ENCODE measurements at places on chromosomes 12 and 14.

GRCh38 chr12:127150479-127150878, 1116.5 kb upstream of the TMEM132C start:
- DNase-seq: no peak

DNA sequence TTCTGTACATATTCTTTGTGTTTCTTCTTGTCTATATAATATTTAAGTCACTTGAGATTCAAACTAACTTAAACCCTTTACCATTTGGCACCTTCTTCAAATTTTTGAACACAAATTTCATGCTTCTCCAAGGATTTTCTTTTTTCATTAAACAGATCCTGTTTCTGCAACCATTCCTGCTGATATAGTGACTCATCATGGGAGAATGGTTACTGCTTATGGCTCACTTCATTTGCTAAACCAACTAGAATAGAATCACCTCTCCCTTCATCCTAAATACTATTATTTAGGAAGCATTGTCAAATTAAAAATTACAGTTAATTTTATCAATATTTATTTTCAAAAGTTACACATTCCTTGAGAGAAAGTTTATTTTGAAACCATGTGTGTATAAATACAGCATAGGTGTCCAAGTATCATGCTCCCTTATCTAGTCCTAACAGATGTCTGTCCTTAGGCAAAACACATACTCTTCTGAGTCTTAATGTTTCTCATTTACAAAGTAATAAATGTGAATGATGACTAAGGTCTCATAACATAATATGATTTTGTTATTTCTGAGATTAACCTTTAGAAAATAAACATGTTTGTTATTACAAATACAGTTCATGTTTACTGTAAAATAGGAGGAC, 40.7 kb downstream of the PLCZ1 start:
- DNase-seq: peak; percentile 34

DNA sequence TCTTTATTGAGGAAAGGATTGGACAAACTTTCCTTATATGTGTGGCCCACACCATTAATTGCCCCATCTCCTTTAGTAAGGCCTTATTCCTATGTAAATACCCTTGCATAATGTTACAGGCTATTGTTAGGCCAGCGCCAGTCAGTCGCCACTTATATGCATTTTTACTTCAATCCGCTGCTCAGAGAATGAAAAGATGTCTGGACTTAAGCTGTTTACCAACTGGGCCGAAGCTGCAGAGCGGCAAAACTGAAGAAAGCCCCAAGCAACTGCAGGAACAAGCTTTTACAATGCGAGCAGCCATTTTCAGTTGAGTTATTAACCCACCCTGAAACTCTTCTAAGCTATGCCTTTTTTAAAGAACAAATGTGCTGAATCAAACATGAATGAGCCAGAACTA, 92.1 kb upstream of the OTX2 start:
- no peak for DNase-seq

DNA sequence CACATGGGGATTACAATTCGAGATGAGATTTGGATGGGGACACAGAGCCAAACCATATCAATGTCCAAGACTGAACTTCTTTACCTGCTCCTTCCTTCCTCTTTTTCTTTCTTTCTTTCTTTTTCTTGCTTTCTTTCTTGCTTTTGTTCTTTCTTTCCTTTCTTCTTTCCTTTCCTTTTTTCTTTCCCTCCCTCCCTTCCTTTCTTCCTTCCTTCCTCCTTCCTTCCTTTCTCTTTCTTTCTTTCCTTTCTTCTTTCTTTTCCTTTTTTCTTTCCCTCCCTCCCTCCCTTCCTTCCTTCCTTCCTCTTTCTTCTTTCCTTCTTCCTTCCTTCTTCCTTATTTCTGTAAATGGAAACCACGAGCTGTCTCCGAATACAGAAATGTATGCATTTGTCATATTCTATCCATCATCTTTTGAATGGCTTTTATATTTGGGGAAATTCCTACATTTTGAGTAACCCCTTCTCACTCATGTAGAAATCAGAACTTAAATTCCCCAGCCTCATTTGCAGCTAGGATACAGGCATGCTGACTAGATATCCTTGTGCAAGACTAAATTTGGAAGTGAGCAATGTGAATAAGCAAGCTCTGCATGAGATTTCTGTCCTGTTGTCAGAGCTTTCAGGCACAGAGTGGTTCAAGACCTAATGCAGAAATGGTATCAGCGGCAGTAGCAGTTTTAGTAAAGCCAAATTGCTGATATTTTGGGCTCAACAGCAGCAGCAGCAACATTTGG, 11.5 kb downstream of the GPR33 start:
- no peak for DNase-seq

GRCh38 chr12:109597795-109598427, 24.3 kb downstream of the MVK start:
- DNase-seq: peak; percentile 59

- DNase-seq: no peak
These were observed 1.2 kb downstream of the FLRT2 start for GRCh38 chr14:85531141-85531586.

GRCh38 chr14:100841066-100841760, 15.3 kb downstream of the MEG3 start:
- DNase-seq: no peak

DNA sequence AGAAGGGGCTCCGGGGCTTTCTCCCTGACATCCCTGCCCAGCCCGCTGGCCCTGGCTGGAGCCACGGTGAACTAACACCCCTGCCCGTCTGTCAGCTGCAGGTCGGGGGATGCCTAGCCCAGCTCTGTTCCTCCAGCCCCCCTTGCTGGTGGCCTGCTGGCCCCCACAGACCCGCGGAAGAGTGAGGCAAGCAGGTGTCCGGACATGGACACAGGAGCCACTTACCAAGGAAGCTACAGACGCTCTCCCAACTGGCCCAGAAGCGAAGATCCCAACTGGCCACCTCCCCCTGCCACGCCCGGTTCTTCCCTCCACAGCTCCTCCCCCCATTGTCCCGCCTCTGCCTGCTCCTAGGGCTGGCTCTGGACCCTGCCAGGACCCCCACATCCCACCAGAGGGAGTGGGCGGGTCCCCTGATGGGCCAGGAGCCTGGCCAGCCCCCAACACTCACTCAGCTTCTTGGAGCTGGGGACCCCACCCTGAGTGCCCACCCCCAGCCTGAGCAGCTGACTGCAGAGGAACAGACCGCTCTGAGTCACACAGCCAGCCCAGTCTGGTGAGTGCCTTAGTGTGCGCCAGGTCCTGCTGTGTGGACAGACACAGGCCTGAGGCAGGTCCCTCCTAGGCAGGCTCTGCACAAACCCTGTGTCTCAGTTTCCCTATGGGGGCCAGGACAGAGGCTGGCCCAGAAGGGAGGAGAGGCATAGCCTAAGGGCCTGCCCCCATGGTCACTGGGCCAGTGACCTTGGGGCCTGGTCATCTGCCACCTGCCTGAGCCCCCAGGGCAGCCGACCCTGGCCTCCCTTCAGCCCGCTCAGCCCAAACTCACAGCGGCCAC, 7.7 kb downstream of the AHNAK2 start:
- peak; percentile 44 for DNase-seq

- no peak for DNase-seq
These were observed 687 bp downstream of the RAB35 start for GRCh38 chr12:120115692-120116440.

GRCh38 chr12:3200032-3200617, 122.9 kb downstream of the TSPAN9 start:
- DNase-seq: no peak

DNA sequence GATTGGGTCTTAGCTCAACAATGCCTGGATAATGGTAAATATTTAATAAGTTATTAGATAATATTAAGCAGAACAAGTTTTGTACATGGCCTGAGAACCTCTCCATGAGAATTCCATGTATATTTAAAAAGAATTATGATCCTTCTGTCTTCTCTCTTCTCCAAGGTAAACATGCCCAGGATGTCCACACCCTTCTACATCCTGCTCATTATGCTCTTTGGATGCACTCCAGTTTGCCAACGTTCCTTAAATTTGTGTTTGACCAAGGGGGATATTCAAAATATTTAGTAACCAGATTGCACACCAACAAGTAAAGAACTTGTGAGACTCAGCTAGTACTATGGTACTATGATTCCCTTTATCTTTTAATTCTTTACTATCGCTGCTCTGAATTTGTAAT, 44.8 kb upstream of the ERGIC2 start:
- no peak for DNase-seq

- DNase-seq: no peak
These were observed 76.7 kb downstream of the TTC7B start for GRCh38 chr14:90739318-90740068.

- no peak for DNase-seq
These were observed 140.2 kb downstream of the BCL11B start for GRCh38 chr14:99131632-99132271.

DNA sequence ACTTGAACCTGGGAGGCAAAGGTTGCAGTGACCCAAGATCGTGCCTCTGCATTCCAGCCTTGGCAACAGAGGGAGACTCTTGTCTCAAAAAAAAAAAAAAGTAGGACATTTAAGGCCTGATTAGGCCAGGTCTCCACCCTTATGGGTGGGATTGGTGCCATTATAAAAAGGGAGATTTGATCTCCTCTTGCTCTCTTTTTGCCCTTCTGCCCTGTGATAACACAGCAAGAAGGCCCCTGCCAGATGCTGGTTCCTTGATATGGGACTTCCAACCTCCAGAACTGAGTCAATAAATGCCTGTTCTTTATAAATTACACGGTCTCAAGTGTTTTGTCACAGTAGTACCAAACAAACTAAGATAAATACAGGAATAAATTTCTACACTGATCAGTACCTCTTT, 81.0 kb downstream of the C2CD5 start:
- no peak for DNase-seq

DNA sequence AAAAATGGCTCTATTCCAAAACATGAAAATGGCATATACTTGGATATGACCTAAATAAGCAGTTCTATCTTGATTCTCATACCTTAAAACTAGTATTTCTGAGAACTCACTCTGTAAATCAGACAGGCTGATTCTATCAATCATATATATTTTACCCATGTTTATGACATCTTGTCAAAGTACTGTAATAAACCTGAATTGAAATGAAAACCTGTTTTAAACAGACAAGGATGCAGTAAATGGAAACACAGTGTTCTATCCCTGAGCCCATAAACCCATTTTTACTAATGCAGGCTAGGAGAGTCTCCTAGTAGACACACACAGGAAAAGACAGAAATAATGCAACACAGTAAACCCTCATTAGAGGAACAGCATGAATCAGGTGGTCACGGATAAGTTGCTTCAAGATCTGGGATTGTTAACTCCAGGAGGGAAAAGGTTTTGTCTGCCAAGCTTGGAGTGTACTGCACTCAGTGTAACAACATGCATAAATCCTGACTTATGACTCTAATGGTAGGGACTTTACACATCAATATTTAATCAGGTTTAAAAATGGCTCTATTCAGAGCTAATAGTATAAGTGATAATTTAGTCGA, 93.6 kb upstream of the CPNE8 start:
- DNase-seq: no peak

All from fibroblast of skin of left quadriceps (primary cell).